ENCODE measurements at places on chromosomes 12 and 14.
A peak's percentile ranks its signal among the peaks of the same experiment; 100 is the strongest.

- peak; percentile 32 for DNase-seq
Measured at GRCh38 chr14:54344445-54344844, 52.4 kb upstream of the CDKN3 start.

GRCh38 chr12:117507548-117507947 is 146.1 kb upstream of the NOS1 start:
- no peak for DNase-seq

- DNase-seq = no peak
Measured at GRCh38 chr14:102696856-102697495, 80.3 kb upstream of the TRAF3 start.

- DNase-seq = no peak
Measured at GRCh38 chr14:63426838-63427352, 108.2 kb upstream of the GPHB5 start.

- DNase-seq = no peak
Measured at GRCh38 chr14:34015383-34015782, 64.5 kb upstream of the EGLN3 start.

- no peak for DNase-seq
Measured at GRCh38 chr12:113328368-113328889, 6.5 kb downstream of the SLC8B1 start.

- peak; percentile 79 for DNase-seq
Measured at GRCh38 chr12:121580959-121581685, at the start of gene KDM2B. KDM2B (minus strand) TSS chr12:121581023; CDS start chr12:121580911, 112 bp downstream.

- no peak for DNase-seq
Measured at GRCh38 chr14:22737052-22737451, 29.4 kb upstream of the OXA1L start.

- no peak for DNase-seq
Measured at GRCh38 chr14:60925286-60925685, 55.6 kb downstream of the TRMT5 start.

DNA sequence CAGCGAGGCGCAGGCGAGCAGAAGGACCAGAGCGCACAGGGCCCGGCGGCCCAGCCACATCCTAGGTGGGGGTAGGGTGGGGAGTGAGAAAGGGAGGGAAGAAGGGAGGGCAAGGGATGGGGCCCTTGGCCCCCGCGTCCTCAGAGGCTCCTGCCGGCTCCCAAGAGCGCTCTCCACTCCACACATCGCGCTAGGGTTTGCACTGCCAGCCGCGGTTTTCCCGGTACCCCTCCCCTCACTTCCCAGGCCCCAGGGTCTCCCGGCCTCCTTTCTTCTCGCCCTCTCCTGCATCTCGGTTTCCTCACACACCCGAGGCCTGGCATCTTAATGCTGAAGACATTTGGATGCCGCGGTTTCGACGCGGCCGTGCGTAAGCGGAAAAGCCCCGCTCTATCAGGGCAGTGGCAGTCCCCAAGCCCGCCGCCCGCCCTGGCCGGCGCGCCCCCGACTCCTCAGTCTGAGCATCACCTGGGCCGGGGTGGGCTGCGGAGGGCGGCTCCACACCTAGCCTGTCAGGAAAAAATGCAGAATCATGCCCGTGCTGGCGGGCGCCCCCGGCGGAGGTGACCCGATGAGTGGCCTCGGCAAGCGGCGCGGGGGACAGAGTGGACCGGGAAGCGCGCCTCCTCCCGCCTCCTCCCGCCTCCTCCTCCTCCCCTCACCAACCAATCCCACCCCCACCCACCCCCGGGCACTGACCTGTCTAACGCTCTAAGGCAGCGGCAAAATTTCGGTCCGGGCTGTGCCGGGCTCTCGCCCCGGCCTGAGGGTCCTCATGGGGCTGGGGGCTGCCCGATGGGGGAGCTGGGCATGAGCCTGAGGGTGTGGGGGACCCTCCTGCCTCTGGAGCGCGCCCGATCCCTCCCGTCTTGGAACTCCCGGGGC is 686 bp downstream of the B4GALNT1 start:
- DNase-seq = peak; percentile 44

DNA sequence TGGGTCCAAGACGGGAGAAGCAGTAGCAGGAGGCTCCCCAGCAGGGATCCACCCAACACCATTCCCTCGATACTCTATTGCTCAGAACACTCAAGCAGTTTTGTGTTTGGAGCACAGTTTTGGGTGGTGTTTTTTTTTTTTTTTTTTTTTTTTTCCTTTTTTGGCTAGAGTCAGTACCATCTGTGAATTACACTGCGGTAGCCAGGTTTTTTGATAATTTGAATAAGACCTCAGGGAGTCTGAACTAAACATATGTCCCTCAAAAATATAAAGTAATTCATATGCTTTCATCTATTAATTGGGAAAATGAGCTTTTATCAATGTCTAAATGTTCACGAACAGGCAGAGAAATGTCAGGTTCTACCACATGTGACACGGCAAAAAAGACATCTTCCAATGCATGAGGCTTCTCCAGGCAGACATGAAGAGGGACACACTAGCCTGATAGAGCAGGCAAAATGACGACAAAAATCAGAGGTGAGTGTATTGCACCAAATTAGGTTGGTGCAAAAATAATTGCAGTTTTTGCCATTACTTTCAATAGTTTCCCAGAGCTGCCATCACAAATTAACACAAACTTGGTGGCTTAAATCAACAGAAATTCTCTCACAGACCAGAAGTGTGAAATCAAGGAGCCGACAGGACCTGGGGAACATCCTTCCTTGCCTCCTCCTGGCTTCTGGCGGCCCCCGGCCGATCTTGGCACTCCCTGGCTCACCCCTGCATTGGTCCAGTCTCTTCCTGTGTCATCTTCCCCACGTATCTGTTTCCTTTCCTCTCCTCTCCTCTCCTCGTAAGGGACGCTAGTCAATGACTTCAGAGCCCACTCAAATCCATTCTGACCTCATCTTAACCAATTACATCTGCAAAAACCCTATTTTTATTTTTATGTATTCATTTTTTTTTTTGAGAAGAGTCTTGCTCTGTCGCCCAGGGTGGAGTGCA is 33.9 kb downstream of the FOXN3 start:
- DNase-seq = no peak

- no peak for DNase-seq
Measured at GRCh38 chr14:77102154-77102553, 4.1 kb downstream of the CIPC start.

DNA sequence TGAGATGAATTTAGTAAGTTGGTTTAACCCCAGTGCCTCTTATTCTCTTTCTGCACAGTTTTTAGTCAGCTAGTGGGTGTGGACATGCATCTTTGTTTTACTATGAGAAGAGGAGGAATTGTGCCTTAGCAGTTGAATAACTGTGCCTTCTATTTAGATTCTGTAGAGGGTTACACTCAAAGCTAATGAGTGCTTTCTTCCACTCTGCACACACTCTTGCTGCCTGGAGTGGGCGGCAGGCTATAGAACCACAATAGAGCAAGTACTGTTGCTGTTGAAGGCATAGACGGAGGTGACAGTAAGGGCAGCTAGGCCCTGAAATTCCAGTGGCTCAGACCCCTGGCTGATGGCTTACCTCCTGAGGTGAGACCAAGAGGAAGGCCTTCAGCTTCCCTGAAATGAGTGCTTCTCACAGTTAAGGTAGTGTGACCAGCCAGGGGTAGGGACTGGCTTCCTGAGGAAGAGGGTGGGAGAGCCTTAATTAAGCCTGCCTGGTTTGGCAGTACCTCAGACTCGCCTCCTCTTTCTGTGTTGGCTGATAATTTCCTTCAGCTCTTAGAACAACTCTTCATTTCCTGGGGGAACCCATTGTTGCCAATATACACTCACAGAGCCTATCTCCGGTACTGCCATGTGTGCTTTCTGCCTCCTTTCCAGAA is 24.7 kb downstream of the SUSD6 start:
- DNase-seq = no peak

DNA sequence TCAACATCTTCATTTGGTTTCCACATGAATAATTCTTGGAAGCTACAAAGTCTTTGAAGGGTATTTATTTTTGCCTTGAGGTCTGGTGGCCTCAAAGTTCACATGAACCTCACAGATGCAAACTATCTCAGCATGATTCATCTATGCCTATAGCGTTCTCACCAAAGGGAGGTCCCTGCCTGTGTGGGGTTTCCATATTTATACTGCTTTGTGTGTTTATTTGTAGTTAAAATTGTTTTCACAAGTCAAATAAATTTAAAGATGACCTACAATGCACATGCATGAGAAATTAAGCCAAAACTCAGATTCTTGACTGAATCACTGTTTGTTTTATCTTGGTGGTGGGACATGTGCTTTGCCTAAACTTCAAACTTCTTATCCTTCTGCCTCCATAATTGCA is 176.7 kb downstream of the PPM1H start:
- no peak for DNase-seq

- no peak for DNase-seq
Measured at GRCh38 chr12:43291516-43291915, 260.5 kb downstream of the ADAMTS20 start.

- no peak for DNase-seq
Measured at GRCh38 chr12:88952562-88952942, 372.3 kb upstream of the KITLG start.

- peak; percentile 13 for DNase-seq
Measured at GRCh38 chr12:32331133-32331532, 68.2 kb upstream of the FGD4 start.

GRCh38 chr14:68979021-68979721 is at the start of gene ACTN1:
ACTN1 (minus strand) TSS chr14:68979302; CDS start chr14:68979056, 246 bp downstream.
- DNase-seq = peak; percentile 96

DNA sequence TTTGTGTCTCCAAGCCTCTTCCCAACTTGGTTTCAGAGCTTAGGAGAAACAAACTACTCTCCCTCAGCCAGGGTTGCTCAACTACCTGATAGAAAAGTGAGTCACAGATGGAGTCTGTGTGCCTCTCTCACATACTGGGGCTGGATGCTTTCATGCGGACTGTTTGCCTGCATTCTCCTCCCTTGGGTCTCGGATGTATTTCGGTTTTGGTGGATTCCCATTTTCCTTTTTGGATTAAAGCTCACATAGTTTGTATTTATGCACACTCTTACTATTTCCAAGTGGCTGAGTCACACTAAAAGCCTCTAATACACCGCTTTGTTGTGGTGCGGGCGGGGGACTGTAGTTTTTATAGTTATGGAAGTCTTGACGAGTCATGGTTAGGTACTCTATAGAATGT is 505.4 kb downstream of the LRFN5 start:
- no peak for DNase-seq

DNA sequence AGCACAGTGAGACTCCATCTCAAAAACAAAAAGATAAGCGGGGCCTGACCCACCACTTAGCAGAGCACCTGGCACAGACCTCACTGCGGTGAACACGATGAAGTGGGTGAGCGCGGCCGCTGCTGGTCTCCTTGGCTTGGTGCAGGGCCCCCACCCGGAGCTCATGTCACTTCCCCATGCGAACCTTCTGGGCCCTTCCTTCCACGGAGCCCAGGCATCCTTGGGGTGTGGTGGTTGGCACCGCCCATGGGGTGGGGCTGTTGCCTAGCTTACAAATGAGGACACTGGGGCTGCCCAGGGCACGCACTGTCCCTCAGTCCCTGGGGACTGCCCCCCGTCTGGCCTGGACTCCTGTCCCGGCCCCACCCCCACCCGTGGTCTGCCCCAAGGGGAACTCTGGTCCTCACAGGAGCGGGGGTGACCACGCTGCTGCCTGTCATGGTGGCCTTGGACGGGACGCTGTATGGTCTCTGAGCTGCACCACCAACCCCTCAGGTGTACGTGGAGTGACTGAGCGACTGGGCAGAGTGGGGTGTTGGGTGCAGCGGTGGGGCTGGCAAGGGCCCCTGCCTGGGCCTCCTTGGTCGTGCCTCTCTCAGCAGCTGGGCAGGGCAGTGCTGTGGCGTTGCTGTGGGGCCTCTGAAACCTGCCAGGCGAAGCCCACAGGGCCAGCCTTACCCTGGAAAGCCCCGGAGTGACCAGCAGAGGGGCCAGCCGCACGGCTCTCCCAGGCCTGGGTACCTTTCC is 15.3 kb downstream of the FBRSL1 start:
- no peak for DNase-seq

GRCh38 chr14:82897469-82898308 is 1364.0 kb upstream of the SEL1L start:
- DNase-seq = no peak

GRCh38 chr14:74591899-74592298 is 20.1 kb downstream of the LTBP2 start:
- no peak for DNase-seq

GRCh38 chr12:14545144-14546124 is 22.2 kb downstream of the PLBD1 start:
- DNase-seq = no peak

- no peak for DNase-seq
Measured at GRCh38 chr12:96495841-96496545, 6.6 kb downstream of the CFAP54 start.
